A549 treated with dexamethasone at 1 μM for 4 hours (cell line): ENCODE measurements at places on chromosomes 1 and 21. TPM values are rescaled to one million over a fixed set of nuclear protein-coding genes. Genes with fewer than 3 reads are reported as not detected.

HES2 gene
- 3.2 to 5.9 TPM (median 5.1 TPM) in 5 replicates for total RNA-seq

TDRD5 gene
- 0.04 to 0.07 TPM (median 0.05 TPM) in 4 of 5 replicates, not detected in the other for total RNA-seq

LCE1B gene
- total RNA-seq, result 0.08 TPM in 1 of 5 replicates, not detected in the others

SYT2 gene
- 0.73 to 1.6 TPM (median 1.4 TPM) in 5 replicates for total RNA-seq

TPTE gene
- not detected in 5 replicates for total RNA-seq

CFAP126 gene
- 0.16 to 0.29 TPM (median 0.24 TPM) in 4 of 5 replicates, not detected in the other for total RNA-seq

OR2T2 gene
- not detected in 5 replicates for total RNA-seq

APOBEC4 gene
- not detected in 5 replicates for total RNA-seq
